ENCODE measurements at places on chromosomes 16 and 17. TPM values are rescaled to one million over a fixed set of nuclear protein-coding genes. Genes with fewer than 3 reads are reported as not detected.

TBC1D3B gene
- not detected for total RNA-seq

LITAFD gene
- total RNA-seq = not detected

NUBP1 gene
- total RNA-seq = 22.0 TPM

ASB16 gene
- total RNA-seq = 0.11 TPM

RNF227 gene
- 3.0 TPM for total RNA-seq

OR1F1 gene
- total RNA-seq = not detected

SRL gene
- total RNA-seq = 0.32 TPM

Measured in articular chondrocyte of knee joint (primary cell).